ENCODE measurements at places on chromosomes 7 and 10.

- DNase-seq: no peak
Observed at GRCh38 chr7:93232673-93233018, 480 bp downstream of the VPS50 start.

GRCh38 chr10:70753026-70753663 is 32.0 kb downstream of the TBATA start:
- DNase-seq: no peak

GRCh38 chr7:18481776-18482175 is 13.8 kb upstream of the HDAC9 start:
- DNase-seq: no peak

DNA sequence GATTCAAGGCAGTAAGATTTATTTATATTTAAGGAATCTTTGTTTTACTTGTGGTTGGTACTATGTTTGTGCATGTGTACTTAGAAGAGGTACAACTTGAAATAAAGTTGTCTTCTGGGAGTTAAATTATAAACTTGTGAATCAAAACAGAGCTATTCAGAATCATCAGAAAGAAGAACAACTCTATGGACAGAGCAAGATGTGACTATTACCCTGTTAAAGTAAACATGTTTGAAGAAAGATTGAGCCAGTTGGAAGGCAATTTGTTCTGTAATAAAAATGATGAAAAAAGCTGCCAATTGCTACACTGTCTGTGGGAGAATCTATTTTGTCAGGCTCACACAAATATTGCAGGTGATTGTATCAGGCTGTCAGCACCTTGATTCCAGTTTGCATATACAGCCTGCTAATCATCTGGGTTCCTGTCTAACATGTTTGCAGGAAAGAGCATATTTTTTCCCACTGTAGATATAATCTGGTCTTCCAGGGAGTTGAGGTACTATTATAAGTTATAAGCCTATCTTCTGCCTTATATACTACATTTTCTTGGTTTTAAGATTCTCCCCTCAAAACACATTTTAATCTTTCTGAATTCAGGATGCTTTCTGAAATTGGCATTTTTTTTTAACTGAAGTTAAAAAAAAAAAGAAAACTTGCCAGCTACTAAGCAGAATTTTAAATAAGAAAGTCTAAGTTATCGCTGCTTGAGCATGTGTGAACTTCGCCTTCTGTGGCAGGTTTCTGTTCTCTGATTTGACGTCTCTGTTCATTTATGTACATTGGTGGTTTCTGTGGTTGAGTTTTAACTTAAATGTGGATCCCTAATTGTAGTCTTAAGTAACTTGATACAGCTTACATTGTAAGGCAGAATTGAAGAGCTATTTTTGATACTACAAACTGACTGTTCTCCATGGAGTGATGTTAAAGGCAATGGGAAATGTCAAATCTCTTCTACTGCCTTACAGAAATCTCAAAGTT is 46.0 kb downstream of the ZNRF2 start:
- DNase-seq: peak; percentile 72

DNA sequence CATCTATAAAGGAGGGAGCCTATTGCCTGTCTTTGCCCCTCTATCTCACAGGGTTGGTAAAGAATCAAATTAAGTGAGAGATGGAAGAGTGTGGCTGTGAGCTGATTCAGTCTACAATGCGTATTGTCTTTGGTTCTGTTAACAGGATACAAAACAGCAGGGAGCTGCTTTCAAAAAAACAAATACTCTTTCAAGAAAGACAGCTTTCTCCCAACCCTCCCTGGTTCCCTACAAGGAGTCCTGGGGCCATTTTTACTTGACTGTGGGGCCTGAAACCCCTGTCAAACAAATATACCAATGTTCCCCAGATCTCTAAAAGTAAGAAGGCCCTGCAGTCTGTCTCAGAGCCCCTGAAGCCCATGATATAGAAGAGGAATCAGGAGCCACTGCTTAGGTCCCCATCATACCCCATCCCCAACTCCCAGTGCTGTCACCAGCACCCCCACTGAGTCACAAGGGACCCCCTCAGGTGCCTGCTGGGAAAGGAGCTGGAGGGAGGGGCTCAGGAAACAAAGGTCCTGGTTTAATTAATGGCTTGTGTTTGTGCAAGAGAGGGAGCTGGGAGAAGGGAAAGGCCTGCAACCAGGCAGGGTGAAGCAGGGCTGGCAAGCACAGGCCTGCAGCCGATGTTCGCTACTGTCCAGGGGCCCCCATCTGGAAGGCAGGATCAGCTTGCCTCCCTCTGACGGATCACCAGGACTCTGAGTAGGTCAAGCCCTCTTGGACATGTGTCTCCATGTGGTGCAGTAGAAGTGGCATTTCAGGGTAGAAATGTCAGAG is 182.0 kb upstream of the GHITM start:
- DNase-seq: no peak

- DNase-seq: no peak
Observed at GRCh38 chr7:18400275-18400674, 95.3 kb upstream of the HDAC9 start.

DNA sequence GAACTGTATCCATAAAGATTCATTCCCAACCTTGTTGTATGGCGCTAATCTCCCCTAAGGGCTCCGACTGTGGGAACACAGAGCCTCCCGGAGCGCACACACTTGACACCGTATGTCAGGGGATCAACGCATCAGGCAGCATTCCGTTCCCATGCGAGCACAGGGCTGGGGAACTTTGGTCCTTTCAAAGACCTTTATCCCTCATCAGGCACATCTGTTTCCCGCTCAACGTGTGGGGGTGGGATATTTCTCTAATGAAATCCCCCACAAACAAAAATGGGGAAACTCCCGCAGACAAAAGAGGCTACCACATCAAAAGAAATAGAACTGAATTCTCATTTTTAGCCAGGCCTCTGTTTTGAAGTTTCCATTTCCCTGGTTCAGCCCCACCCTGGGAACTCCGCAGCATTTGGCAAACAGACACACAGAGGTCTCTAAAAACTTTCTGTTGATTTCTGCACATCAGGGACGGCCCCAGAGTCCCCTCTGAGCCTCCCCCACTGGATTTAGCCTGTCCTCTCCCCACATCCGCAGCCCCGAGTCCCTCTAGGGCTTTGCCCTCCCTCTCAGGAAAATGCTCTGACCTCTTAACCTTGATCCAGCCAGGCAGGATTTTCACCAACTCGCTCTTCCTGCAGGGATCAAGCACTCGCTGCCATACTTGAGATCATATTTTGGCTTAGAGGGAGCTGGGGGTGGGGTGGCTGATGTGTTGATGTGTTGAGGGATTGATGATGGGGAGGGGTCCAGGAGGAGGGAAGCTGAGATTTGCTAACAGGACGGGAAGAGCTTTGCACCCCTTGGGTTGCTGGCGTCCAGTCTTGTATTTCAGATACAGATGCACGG is 6.6 kb downstream of the CPA5 start:
- no peak for DNase-seq

DNA sequence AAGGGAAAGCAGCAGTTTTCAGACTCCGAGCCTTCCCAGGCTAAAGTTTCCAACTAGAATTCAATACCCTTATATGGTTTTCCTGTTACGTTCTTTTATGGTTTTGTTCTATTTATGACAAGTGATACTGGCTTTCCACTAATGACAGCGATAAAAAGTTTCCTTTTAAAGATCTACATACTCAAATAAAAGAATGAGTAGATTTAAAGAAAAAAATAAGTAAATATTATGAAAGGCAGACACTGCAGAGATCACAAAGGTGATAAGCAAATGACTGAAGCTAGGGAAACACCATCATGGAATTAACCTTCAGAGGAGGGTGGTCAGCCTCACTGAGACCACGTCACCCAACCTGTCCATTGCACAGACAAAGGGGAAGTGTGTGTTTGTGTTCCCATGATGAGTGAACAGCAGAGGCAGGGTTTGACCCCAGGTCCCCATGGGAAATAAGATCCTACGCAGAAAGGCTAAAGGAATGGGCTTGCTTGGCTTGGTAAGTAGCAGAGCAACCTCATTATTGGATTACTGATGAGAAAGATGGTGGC is 4.0 kb downstream of the VSIR start:
- DNase-seq: peak; percentile 44

Measured in CD4-positive, alpha-beta T cell treated with Interleukin-4 for 4 hours (primary cell).